Activated CD4-positive, alpha-beta memory T cell treated with anti-CD3 and anti-CD28 coated beads, Interleukin-2, amount 10 ng/mL, durations not matched to agents 7 days and 5 days (primary cell): ENCODE measurements at places on chromosomes 2 and 18. TPM values are rescaled to one million over a fixed set of nuclear protein-coding genes. Genes with fewer than 3 reads are reported as not detected.
A peak's percentile ranks its signal among the peaks of the same experiment; 100 is the strongest.

SEPTIN10 gene
- total RNA-seq = 3.8 TPM

PLGLB2 gene
- 1.3 TPM for total RNA-seq

- DNase-seq = no peak
- no peaks in the 10 kb centered on the region for H3K36me3 ChIP-seq
- H3K4me3 ChIP-seq = no peak overlapping the region
- no peaks in the 10 kb centered on the region for H3K4me1 ChIP-seq
These were observed 238.8 kb upstream of the GCFC2 start for GRCh38 chr2:75949385-75950030.

UGT1A7 gene
- not detected for total RNA-seq

FAM228B gene
- total RNA-seq = 7.2 TPM

DNA sequence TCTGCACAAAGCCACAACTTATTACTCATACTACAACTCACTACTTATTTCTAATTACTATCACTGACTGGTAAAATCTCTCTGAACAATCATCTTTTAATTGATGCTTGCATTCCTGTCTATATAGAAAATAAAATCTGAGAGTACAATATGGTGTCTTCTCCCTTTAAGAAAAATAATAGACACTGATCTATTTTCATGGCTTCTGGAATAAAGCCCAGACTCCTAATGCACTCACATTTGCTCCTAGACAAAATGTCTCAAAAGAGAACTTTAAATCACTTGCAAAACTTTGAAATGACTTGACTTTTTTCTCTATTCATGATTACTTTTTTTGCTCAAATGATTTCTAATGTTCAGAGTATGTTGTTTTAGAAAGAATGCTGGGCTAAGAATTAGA lies 28.7 kb downstream of the ESCO1 start:
- no peak overlapping the region for H3K27ac ChIP-seq
- no peak for DNase-seq
- no peak overlapping the region for H3K4me3 ChIP-seq
- H3K27me3 ChIP-seq = no peaks in the 10 kb centered on the region
- H3K36me3 ChIP-seq = peaks cover 58% of the 10 kb centered on the region

- H3K27ac ChIP-seq = no peak overlapping the region
- no peak for DNase-seq
- H3K27me3 ChIP-seq = peaks cover 14% of the 10 kb centered on the region
- no peak overlapping the region for H3K4me3 ChIP-seq
- no peaks in the 10 kb centered on the region for H3K36me3 ChIP-seq
These were observed 69.7 kb downstream of the ADAM23 start for GRCh38 chr2:206512999-206513398.

DNA sequence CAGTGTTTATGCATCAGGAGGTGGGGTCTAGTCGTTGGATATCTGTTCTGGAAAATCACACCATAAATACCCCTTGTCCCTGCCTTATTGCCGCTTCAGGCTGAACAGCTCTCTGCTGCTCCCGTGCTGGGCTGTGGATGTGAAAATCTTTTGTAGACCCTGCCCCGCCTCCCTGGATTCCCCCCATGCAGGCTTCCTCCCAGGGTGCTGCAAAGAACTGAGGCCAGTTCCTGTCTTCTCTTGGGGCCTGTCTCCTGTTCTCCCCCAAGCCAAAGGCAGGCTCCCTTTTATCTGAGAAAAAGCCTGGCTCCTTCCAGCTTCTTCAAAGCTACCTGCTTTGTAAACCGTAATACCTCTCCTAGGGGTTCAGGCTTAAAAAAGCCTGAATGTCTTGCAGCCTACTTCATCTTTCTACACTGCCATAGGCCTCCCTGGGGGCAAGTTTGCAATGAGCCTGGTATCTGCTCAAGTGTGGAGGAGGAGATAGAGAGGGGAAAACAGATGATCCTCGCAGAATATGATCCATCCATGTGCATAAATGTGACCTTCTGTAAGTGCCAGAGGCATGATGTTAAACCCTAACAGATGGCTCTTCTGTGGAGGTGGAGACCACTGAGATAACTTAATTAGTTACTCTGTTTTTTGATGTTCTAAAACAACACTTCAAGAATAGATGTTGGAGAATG lies 55.3 kb downstream of the VWA3B start:
- H3K4me1 ChIP-seq = no peaks in the 10 kb centered on the region
- DNase-seq = no peak
- no peaks in the 10 kb centered on the region for H3K36me3 ChIP-seq
- no peaks in the 10 kb centered on the region for H3K27me3 ChIP-seq

ACTG2 gene
- total RNA-seq = not detected

- H3K4me3 ChIP-seq = no peak overlapping the region
- DNase-seq = no peak
- H3K36me3 ChIP-seq = no peaks in the 10 kb centered on the region
- H3K27ac ChIP-seq = no peak overlapping the region
- peaks cover 15% of the 10 kb centered on the region for H3K4me1 ChIP-seq
- no peaks in the 10 kb centered on the region for H3K27me3 ChIP-seq
These were observed 37.8 kb downstream of the PRELID3A start for GRCh38 chr18:12445554-12445953.

- no peaks in the 10 kb centered on the region for H3K27me3 ChIP-seq
- peak overlapping the region; percentile 35 for H3K4me3 ChIP-seq
- peaks cover 25% of the 10 kb centered on the region for H3K4me1 ChIP-seq
- H3K27ac ChIP-seq = peak overlapping the region; percentile 26
- H3K36me3 ChIP-seq = peaks cover 50% of the 10 kb centered on the region
- DNase-seq = no peak
These were observed 397 bp downstream of the ZCCHC2 start for GRCh38 chr18:62523255-62523588.
